ENCODE measurements at places on chromosomes 2 and 18.

DNA sequence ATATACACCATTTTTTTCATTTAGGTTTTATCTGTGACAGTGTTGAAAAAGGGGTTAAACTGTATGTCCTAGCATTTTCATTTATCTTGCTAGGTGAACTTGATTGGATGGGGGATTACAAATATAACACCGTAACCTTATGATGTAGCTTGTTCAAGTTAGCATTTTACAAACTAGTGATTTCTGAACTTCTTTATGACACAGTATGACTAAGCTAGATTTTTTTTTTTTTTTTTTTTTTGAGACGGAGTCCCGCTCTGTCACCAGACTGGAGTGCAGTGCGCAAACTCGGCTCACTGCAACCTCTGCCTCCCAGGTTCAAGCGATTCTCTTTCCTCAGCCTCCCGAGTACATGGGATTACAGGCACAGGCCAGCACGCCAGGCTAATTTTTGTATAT is 47.1 kb downstream of the KCMF1 start:
- no peak for DNase-seq

DNA sequence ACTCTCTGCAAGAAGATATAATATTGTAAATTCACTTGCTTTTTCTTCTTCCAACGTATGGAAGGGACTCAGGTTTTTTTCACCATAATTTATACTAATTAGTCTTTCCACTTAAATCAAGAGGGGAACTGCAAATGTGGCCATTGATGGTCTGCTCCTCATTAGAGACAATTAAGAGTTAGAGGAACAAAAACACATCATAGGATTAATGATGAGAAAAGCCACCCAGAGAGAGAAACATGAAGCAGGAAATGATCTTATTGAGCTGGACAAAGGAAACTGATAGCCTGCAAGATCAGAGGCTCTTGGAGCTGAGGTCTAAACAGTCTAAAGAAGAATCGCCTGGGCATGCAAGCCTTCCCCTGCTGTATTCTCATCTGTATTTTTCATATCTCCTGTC is 151.2 kb upstream of the NRP2 start:
- no peak for DNase-seq

DNA sequence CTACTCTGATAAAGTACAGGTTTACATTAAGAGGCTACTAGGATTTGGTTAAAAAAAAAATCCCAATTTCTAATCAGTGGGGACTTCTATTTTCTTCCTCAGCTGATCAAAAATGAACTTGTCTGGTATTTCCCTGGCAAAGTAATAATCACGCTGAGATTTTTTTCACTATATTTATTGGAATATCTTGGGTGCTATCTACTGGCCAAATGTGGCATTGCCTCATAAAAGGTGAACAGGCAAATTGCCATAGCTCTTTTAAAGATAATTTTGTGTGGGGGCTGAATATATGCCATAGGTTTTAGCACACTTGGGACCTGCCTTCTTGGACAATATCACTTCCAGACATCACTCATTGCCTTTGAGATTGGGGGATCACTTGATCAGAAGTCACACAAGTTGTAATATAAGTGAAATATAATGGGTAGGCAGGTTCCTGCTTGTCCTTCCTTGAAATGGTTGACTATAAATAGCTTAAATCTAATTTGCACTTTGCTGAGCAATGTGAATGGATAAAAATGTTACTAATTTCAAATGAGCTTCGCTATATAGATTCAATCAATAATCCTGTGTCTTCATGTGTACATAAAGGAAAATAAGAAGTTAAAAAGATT is 7.0 kb upstream of the NXPH2 start:
- DNase-seq: no peak

- peak; percentile 69 for DNase-seq
These were observed 5.0 kb downstream of the RUFY4 start for GRCh38 chr2:218074031-218074430.

GRCh38 chr2:24203787-24204150 is 28.9 kb downstream of the FAM228A start:
- DNase-seq: no peak

DNA sequence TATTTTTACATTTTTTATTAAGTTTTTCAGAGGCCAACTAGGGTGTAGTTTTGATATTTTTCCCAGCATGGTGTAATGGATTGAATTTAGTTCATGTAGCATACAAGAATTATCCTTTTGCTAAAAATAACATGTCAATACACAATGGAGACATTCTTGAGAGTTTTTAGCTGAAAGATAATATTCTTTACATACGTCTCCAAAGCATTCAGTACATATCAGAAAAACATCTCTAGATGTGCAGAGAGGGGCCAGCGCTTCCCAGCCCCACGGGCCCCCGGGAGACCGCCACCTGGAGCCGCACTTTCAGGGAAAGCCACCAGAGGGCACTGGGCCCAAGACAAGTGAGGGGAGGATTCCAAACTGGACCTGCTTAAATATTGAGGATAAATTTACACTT is 499.4 kb downstream of the GALR1 start:
- DNase-seq: peak; percentile 57

DNA sequence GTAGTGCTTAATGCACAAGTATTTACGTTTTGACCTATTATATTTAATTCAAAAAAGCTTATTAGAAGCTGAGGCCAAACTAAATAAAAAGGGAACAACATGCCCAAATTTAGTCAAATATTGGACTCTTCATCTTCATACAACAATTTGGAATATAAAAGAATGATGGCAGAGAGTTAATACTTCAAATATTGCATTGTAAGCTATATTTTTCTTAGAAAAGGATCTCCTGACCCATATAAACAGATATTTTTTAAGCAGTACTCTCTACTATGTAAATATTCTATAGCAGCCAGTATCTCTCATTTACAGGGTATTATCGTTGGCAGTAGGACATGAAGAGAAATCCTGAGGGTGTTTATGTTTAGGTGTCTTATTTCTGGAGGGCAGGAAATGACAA is 531.2 kb downstream of the NYAP2 start:
- no peak for DNase-seq

DNA sequence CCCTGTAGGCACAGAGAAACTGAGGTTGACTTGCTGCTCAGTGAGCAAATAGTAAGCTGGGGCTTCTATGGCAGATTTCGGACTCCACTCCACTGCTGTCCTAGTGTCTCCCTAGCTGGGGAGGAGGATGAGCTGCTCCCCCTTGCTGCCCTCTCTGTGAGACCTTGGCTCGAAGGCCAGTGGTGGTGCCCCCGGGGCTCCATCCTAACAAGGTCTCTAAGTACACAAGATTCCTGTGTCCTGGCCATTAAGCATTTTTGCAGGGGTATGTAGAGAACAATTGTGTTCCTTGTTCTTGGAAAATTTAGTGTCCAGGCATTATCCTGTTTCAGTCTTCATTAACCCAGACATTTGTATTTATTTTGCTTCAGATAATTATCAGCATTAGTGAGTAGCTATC is 21.3 kb upstream of the BCL2L11 start:
- DNase-seq: no peak

- DNase-seq: no peak
These were observed 152.4 kb upstream of the CAVIN2 start for GRCh38 chr2:191999101-191999841.

DNA sequence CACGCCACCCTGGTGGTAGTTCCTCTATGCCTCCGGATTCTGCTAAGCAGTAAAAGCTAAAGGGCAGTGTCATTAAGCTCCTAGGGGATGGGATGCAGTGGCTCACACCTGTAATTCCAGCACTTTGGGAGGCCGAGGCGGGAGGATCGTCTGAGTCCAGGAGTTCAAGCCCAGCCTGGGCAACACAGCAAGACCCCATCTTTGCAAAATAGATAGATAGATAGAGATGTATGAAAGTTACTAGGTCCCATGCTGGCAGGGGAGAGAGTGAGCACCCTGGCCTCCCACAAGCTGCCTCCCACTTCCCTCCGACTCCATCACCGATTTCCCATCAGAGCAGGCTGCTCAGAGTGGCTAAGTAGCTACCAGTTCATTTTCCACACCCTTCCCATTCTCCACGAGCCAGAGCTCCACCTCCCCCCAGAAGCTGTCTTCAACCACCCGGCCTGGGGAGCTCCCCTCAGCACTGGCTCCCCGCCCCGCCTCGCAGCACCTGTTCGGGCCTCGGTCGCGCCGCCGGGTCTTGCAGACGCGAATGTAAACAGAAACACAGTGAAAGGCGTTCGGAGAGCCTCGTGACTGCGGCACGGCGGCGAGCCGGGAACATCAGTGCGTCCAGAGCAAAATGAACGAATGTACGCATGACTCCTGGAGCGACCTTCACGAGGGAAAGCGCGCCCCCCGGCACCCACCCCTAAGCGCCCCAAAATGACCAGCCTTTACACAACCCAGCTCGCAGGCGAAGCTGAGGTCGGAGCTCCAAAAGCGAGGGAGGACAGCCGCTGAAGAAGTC is 598 bp upstream of the CEP68 start:
- DNase-seq: peak; percentile 81

All from activated CD8-positive, alpha-beta memory T cell treated with anti-CD3 and anti-CD28 coated beads, Interleukin-2, amount 50 U/mL, for 48 hours (primary cell).